Activated gamma-delta T cell (primary cell): ENCODE measurements at places on chromosomes 7 and 10.

DNA sequence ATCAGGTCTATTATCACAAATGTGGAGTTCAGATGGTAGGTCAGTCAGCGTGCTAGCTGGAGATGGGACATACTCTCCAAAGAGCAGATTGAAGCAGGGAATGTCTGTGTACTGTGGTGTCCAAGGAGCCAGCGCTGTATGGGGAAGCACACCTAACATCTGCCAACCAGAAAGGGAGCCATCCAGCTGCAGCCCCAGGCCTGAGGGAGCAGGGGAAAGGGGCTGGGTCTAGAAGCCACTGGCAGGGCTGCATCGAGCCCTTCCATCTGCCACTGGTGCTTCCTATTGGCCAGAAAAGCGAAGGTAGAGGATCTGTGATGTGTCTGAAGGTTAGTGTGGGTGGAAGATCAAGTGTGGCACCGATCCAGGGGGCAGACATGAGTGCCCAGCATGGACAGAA is 8.0 kb upstream of the RAMP3 start:
- DNase-seq: no peak

DNA sequence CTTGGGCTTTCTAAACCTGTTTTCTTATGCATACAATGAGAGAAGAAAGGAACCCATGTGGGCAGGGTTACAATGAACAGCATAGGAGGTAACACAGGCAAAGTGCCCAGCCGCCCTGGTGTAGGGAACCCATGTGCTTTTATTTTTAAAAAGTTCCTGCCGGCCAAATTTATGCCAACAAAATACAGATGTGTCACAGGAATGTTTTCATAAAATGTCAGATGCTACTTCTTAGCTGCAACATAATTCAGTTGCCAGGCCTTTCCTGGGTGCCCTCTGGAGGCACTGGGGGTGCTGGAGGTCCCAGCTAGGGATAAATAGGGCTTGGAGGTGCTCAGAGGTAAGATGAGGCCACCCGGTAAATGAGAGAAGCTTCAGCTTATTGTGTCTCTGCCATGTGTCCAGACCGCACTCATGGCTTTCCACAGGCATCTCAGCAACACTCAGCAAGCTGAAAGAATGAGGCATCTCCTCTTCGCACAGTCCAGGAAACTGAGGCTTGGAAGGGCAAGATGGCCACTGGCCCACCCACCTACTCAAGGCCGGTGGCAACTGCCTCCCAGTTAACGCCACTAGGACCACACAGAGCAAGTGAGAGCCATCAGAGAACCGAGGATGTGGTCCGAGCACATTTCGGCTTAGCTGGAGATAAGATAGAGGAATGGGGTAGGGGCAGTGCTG is 58.3 kb downstream of the CPXM2 start:
- DNase-seq: no peak

DNA sequence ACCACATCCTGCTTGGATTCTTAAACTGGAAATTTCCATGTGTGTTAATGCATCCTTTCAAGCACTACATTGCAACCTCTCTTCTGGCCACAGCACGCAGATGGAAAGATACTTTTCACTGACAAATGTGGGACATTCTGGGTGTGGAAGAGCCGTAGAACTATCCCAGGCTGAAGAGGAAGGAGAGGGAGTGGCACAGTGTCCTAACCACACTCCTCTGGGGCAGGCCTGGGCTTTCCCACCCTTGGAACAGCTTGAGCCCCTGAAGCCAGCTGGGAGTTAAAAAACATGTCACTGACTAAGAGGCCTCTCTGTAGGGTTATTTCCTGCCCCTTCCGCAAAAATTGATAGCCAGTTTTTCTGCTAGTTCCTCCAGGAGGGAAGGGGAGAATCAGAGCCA is 34.0 kb upstream of the DNMBP start:
- DNase-seq: no peak

GRCh38 chr7:151349507-151349853 is 7.9 kb downstream of the NUB1 start:
- no peak for DNase-seq

DNA sequence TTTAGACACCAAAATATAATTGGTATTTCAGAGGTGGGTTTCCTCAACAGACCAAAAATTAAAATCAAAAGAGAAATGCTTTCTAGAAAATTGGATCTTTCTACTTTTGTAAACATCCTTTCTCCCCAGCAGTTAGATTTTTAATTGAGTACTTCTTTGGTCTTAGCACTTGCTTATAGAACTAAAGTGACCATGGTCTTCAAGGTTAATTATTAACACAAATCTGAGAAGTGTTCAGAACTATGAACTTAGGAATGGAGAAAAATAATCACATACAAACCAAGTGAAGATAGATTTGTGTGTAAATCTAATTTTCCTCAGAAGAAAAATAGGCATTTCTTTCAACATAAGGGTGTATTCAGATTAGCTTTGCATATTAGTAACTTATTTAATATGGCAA is 355.4 kb downstream of the ELMO1 start:
- DNase-seq: no peak

- DNase-seq: no peak
These were observed 3.7 kb downstream of the SND1 start for GRCh38 chr7:127655720-127656119.

GRCh38 chr10:59266321-59266720 is 89.9 kb downstream of the PHYHIPL start:
- DNase-seq: no peak

GRCh38 chr7:102304668-102305067 is 18.0 kb downstream of the SH2B2 start:
- no peak for DNase-seq

DNA sequence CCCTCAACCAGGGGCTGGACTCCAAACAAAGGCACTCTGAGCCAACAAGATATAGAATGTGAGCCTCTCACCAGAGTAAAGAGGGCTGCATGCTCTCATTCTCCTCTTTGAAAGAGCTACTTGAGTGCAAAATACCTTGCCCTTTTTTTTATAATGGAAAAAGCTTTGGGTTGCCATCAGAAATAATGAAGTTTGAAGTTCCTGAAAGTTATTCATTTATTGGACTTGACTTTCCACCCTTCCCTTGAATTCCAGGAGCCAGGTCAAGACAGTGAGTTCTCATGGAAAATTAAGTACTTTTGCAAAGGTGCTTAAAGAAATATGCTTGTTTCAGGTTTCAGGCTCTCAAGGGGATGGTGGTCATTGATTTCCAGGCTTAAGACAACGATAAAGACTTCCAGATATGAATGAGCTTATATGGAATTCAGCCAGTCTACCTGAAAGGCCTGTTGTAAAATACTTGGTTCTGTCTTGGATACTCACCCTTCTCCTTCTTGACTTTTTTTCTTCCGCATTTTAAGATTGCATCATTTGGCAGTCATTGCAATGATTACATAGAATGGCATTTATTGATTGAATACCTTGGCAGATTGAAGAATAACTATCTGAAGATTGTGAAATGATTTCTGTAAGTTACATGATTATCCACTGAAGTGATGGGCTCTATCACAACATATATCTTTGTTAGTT is 696.4 kb downstream of the INHBA start:
- no peak for DNase-seq

DNA sequence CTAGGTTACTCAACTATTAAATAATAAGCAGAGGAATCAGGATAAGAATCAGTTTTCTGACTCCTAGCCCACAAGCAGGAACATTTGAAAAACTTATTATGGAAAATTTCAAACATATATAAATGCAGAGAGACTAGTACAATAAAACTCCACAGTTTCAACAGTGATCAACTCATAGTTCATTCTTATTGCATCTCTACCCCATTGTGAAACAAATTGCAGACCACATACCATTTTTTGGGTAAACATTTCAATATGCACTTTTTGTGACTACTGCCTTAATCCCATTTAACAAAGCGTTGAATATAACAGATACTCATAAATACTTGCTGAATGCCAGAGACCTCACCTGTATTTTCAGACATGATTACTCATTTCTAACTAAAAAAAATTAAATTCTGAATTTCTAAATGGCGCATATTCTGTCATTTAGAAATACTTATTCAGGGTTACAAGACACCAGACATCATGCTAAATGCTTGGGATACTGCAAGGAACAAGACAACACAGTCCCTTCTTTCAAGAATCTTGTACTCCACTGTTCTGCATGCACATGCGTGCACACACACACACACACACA is 11.4 kb downstream of the CDK6 start:
- DNase-seq: no peak

- no peak for DNase-seq
These were observed 16.0 kb upstream of the DPYSL4 start for GRCh38 chr10:132170561-132171361.

GRCh38 chr7:590731-591551 is 71.3 kb upstream of the PDGFA start:
- DNase-seq: no peak

GRCh38 chr7:79352323-79352722 is 101.1 kb downstream of the MAGI2 start:
- DNase-seq: no peak

- DNase-seq: no peak
These were observed 232.5 kb downstream of the SH2D4B start for GRCh38 chr10:80770239-80770638.

- no peak for DNase-seq
These were observed 131.3 kb downstream of the PLPP4 start for GRCh38 chr10:120588311-120588710.

GRCh38 chr10:59499460-59499859 is 137.1 kb upstream of the FAM13C start:
- no peak for DNase-seq

DNA sequence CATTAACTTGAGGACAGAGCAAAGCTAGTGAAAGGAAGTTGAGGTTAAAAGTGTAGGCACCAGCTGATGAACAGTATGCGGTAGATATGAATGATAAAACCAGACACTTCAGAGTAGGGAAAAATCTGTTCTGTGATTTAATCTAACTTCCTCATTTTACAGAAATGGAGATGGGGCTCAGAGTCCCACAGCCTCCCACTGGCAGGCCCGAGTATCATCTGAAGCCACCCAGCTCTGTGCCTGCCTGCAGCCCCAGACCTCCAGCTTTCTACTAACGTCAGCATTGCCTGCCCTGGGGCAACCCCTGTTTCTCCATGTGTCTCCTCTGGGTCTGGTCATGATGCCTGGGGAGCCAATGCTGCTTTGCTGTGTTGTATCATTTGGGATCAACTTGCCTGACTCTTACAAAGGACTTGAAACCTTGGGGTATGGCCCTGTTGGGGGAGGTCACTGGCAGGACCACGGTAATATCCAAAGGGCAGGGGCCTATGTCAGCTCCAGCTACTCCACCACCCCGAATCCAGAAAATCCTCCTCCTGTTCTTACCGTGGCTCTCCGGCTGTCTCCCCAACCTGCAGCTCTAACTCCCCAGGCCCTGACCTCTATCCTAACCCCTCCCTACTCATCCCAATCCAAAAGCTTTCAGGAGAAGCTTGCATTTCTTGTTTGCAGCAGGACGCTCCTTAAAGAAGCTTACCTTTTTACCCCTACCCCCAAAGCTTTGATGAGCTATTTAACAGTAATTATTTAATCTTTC is 56.2 kb upstream of the NPY start:
- DNase-seq: no peak

GRCh38 chr7:22561895-22562593 is 62.1 kb upstream of the STEAP1B start:
- no peak for DNase-seq

GRCh38 chr10:51758366-51758765 is 59.0 kb upstream of the CSTF2T start:
- DNase-seq: no peak

- DNase-seq: peak; percentile 16
These were observed 105.9 kb upstream of the ANLN start for GRCh38 chr7:36283711-36284130.

GRCh38 chr7:70458745-70459144 is 673.2 kb upstream of the GALNT17 start:
- no peak for DNase-seq

- no peak for DNase-seq
These were observed 5.5 kb upstream of the LIPN start for GRCh38 chr10:88754287-88754686.
